ENCODE measurements at places on chromosomes 1 and 21. TPM values are rescaled to one million over a fixed set of nuclear protein-coding genes. Genes with fewer than 3 reads are reported as not detected.

DNA sequence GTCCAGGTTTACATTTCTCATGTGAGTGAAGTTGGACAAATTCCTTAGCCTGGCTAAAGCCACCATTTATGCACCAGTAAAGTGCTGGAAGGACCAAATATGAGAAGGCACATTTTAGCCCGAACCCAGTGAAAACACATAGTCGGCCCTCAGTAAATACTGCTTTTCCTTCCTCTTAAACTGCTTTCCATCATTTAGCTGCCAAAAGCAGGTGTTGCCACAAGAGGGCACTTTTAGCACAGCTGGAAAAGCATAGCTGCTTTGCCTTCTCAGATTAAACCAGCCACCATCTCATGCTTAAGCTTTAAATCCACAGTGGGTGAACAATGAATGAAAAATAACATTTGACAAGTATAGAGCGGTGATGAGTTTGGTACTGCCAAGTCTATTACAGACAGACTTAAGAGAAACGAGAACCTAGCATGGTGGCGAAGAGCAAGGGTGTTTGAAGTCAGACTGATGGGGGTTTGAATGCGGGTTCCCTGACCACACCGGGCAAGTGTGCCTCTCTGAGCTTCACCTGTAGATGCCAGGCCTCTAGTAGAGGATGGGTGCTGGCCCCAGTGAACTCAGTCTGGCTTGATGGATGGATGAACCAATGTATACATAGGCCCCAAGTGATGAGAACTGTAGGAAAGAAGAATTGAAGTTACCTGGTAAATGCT, 57.8 kb downstream of the SLC35D1 start:
- peak; percentile 62 for DNase-seq

SUSD4 gene
- total RNA-seq: 0.05 TPM

- DNase-seq: no peak
Observed at GRCh38 chr1:13536571-13536970, 22.8 kb upstream of the LRRC38 start.

- peak; percentile 55 for DNase-seq
Observed at GRCh38 chr1:218735436-218736032, 390.4 kb downstream of the TGFB2 start.

GRCh38 chr1:236507022-236507700, 16.6 kb upstream of the LGALS8 start:
- peak; percentile 78 for DNase-seq

ADCY10 gene
- not detected for total RNA-seq
